ENCODE measurements at places on chromosomes 7 and 10. TPM values are rescaled to one million over a fixed set of nuclear protein-coding genes. Genes with fewer than 3 reads are reported as not detected.

The AQP1 gene
- 6.6 TPM for total RNA-seq

The MAT1A gene
- total RNA-seq, result not detected

The SLC16A12 gene
- not detected for total RNA-seq

The ODAD2 gene
- 0.26 TPM for total RNA-seq

The LRGUK gene
- total RNA-seq, result 0.13 TPM

The TEX47 gene
- total RNA-seq, result not detected

The TMEM229A gene
- total RNA-seq, result not detected

The EFCAB10 gene
- not detected for total RNA-seq

The RTKN2 gene
- total RNA-seq, result under 0.01 TPM

The TACC2 gene
- 3.4 TPM for total RNA-seq

GRCh38 chr7:28621369-28621841 is 209.1 kb downstream of the CREB5 start:
- DNase-seq, result no peak

GRCh38 chr7:32289651-32290414 is 200.3 kb downstream of the LSM5 start:
- DNase-seq, result no peak

DNA sequence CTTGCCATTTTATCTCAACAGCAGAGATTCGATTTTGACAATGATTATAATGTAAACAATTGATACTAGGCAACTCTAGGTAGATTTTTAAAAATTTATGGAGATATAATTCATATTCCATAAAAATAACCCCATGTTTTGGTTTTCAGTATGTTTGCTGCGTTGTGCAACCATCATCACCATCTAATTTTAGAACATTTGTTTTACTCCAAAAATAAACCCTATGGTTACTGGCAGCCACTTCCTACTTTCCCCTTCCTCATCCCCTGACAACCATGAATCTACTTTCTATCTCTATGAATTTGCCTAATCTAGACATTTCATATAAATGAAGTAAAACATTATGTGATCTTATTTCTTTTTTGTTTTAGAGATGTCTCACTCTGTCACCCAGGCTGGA is 401.9 kb downstream of the THSD7A start:
- DNase-seq, result no peak

- DNase-seq, result no peak
Observed at GRCh38 chr7:159118623-159119022, 26.0 kb downstream of the VIPR2 start.

DNA sequence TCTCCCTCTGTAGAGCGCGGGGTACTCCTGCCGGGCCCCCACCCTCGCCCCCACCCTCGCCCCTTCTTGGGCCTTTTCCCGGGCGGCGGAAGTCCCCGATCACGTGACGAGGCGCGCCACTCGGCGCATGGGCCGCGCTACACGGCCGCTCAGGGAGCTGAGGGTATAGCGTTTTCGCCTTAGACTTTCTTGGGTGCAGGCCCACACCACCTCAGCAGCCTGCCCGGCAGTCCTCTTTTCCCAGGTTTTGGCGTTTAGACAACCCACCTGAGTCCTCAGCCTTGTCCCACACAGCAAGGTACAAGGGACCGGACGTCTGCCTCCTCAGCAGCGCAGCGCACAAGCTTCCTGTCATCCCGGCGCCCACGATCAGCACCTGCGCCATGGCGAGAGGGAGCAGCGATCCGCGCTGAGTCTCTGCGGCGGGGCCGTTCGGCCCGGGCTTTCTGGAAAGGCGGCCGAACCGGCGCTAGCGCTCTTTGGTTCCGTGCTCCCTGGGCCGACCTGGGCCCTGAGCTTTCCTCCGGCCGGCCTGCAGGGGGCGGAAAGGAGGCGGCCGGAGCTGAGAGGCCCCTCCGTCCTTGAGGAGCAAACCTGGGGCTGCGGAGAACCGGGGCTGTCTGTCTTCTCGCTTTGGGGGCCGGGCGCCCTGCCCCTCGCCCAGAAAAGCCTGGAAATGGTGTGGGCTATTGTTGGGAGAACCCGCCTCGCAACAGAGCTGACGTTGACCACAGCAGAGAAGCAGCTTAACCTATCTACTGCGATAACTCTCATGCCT is at the start of gene RNLS:
RNLS (minus strand) TSS at position 513 of the 778 bp plus-strand sequence.
- no peak for DNase-seq

- DNase-seq, result no peak
Observed at GRCh38 chr10:86712317-86712707, 44.0 kb downstream of the LDB3 start.

DNA sequence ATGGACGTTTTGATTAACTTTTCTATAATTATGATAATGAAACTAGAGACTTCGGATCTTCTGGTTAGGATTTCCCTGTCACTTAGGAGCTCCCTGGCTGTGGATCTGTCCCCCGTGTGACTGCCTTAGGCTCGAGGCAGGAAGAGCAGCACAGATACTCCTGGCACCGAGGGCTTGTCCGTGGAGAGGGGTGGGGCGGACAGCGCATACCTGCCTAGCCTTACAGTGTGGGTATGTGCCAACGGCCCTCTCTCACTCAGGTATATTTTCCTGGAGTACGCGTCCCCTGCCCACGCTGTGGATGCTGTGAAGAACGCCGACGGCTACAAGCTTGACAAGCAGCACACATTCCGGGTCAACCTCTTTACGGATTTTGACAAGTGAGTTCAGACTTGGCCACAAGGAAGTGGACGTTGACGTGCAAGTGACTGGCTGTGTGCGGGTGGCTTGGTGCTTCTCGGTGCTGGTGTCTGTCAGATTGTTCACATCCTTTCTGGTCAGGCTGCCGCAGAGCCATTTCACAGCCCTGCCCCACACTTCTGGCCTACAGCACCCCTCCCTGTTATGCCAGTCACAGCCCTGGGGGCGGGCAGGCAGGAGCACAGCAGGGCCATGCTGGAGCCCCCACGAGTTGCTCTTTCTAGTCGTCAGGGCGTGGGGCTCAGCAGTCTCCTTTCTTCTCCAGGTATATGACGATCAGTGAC is 7.9 kb downstream of the EIF3B start:
- DNase-seq, result no peak

GRCh38 chr10:104028146-104028545 is 57.5 kb downstream of the COL17A1 start:
- no peak for DNase-seq

GRCh38 chr7:41003611-41003940 is 699.3 kb downstream of the INHBA start:
- no peak for DNase-seq

GRCh38 chr7:32941681-32942414 is 15.4 kb upstream of the FKBP9 start:
- DNase-seq, result peak; percentile 15
